Osteoblast (primary cell): ENCODE measurements at places on chromosomes 11 and 22. TPM values are rescaled to one million over a fixed set of nuclear protein-coding genes. Genes with fewer than 3 reads are reported as not detected.

GRCh38 chr11:113865873-113866272 lies 9.5 kb downstream of the USP28 start:
- H3K36me3 ChIP-seq = no peaks in the 10 kb centered on the region
- no peaks in the 10 kb centered on the region for H3K4me1 ChIP-seq
- no peak overlapping the region for H3K4me3 ChIP-seq
- DNase-seq = no peak
- H3K27me3 ChIP-seq = no peaks in the 10 kb centered on the region

DNA sequence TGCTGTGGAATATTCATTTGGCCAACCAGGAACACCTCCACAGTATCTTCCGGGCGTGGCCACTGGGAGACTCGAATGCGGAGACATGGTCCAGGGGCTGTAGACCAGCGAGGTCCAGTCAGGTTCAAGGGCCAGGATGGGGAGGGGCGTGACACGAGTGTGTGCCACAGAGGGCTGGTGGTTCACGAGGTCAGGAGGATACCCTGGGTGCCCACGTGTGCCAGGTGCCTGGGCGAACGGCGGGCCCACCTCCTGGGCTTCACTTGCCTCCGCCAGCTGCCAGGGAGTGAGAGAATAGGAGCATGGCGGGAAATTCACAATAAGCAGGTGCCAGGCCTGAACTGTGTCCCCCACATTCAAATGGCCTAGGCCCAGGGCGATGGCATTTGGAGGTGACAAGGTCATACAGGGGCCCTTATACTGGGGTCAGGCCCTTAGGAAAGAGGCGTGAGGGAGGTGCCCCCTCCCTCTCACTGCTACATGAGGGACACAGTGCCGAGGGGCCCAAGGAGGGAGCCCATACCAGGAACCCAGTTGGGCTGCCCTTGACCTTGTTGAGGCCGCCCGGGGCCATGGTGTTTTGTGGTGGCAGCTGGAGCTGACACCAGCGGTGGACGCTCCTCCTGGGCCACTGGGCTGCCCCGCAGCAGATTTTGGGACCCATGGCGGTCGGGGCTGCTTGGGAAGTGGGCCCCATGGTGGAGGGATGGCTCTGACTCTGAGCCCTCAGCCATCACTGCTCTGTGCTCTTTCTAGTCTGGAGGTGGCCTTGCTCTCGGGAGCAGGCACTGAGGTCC lies 1268.9 kb downstream of the BRD1 start:
- H3K27ac ChIP-seq = no peak overlapping the region
- DNase-seq = no peak
- H3K36me3 ChIP-seq = no peaks in the 10 kb centered on the region
- H3K27me3 ChIP-seq = no peaks in the 10 kb centered on the region
- no peaks in the 10 kb centered on the region for H3K4me1 ChIP-seq
- H3K4me3 ChIP-seq = no peak overlapping the region

DNA sequence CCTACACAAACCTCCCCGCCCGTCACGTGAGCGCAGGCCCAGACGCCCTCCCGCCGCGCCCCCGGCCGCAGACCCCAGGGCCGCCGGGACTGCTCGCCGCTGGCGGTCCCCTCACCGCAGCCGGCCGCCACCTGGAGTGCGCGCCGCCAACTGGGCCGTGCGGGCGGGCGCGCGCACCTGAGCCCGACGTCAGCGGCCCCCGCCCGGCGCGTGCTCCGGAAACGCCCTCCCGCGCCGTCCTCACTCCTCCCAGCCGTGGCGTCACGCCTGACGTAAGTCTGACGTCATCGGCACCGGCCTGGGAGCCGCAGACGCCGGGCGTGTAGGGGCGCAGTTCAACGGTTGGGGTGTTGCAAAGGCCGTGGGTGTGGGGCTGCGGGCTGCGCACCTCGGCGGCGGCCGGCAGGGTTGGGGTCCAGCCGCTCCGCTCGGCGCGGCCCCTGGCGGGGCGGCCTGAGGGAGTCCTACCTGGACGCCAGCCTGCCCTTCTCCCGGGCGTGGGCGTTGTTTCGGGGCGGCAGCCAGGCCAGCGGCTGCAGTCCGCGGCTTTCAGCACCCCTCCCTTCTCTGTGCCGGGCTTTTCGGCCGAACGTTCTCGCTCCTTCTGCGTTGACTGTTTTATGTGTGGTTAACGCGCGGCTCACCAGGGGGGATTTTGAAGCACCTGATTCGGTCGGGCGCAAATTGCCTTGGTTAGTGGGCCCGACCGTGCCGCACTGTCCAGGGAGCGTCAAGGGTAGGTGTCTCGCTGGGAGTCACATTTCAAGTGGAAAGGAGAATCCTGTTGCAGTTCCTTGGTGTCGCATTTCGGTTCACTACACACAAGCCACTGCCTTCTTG lies at the start of gene JOSD1:
JOSD1 (minus strand) TSS at position 155 of the 840 bp plus-strand sequence. CDS start 956 bp downstream, outside the sequence.
- peak within 1 kb of the TSS; percentile 96 for H3K27ac ChIP-seq
- H3K4me3 ChIP-seq = peak within 1 kb of the TSS; percentile 92
- peak; percentile 99 for DNase-seq
- H3K4me1 ChIP-seq = peaks cover 49% of the 10 kb centered on the region

The NAALAD2 gene
- total RNA-seq = 0.59 and 1.8 TPM in 2 replicates

The CSKMT gene
- 6.2 and 11.2 TPM in 2 replicates for total RNA-seq

- H3K27me3 ChIP-seq = no peaks in the 10 kb centered on the region
- no peak overlapping the region for H3K4me3 ChIP-seq
- no peak overlapping the region for H3K27ac ChIP-seq
- H3K36me3 ChIP-seq = no peaks in the 10 kb centered on the region
These were observed 56.7 kb downstream of the CTSC start for GRCh38 chr11:88280673-88281316.

DNA sequence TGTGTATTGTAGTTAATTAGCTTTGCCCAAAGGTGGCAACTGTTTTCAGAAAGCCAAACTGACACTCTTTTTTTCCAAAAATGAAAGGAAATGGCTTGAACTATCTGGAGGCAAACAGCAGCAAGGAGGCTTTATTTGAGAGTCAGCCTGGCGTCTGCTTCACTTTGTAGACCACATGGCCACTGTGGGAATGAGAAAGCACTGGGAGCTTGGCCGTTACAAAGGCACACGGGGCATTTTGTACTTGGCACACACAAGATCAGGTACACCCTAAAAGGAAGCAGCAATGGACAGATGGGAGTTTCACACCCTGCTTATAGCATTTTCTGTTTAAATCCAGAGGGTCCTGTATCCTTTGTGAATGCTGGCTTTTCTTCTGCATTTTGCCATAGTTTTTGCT lies 126.3 kb downstream of the MPPED2 start:
- H3K4me1 ChIP-seq = no peaks in the 10 kb centered on the region
- peak; percentile 5 for DNase-seq
- no peaks in the 10 kb centered on the region for H3K36me3 ChIP-seq
- no peak overlapping the region for H3K4me3 ChIP-seq
- no peak overlapping the region for H3K27ac ChIP-seq

The CHRM1 gene
- under 0.01 TPM in 1 of 2 replicates, not detected in the other for total RNA-seq

The OR2AG1 gene
- total RNA-seq = not detected in 2 replicates

The POLD3 gene
- total RNA-seq = 12.3 and 12.7 TPM in 2 replicates

DNA sequence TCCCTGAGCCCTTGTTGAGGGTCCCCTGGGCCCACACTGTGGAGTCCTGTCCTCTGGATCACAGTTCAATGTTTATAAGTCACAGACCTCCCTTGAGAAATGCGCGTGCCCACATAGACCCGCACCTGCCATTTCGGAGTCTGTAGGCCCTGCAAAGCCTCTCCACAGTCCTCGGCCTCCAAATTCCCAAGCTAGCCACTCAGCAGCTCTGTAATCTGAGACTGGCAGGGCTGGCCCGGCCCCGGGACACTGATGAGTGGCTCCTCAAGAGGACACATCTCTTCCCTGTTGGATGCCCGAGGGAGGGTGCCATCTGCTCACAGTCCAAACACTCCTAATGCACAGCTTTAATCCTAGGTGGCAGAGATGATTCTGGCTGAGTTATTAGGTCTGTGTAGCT lies 39.1 kb downstream of the B3GAT1 start:
- H3K27me3 ChIP-seq = no peaks in the 10 kb centered on the region
- H3K36me3 ChIP-seq = no peaks in the 10 kb centered on the region
- no peaks in the 10 kb centered on the region for H3K4me1 ChIP-seq
- no peak overlapping the region for H3K4me3 ChIP-seq
- peak; percentile 50 for DNase-seq

The OR51B5 gene
- total RNA-seq = not detected in 2 replicates

DNA sequence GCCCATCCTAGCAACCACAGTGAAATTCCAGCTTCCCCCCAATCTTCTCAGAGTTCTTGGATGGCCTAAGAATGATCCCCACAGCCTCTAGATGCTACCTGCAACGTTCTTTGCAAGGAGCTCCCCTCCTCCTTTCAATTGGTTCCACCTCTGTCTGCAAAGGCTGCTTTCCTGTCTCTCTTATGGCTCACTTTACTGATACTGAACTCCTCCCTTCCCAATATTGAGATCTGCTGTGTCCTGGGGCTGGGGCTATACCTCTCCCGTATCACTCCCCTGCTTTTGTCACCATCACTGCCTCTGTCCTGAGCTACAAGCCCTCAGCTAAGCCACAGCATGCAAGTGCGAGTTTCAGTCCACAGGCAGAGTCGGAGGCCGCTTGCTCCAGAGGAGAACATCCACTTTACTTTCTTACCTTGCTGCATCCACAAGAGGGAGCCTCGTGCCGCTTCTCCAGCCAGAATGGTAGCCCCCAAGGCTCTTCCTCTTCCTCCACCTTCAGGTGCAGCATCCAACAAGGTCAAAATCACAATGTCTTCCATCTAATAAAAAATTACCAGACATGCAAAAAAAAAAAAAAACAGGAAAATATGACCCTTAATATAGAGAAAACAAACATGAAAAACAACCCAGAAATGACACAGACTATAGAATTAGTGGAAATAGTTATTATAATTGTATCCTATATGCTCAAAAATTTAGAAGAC lies 48.6 kb upstream of the TMEM45B start:
- H3K27me3 ChIP-seq = no peaks in the 10 kb centered on the region
- H3K4me1 ChIP-seq = no peaks in the 10 kb centered on the region
- no peak overlapping the region for H3K4me3 ChIP-seq

The ADM2 gene
- total RNA-seq = 9.1 and 9.4 TPM in 2 replicates

The IL18 gene
- 0.59 TPM in 1 of 2 replicates, not detected in the other for total RNA-seq
